ENCODE measurements at places on chromosomes 6 and 20. TPM values are rescaled to one million over a fixed set of nuclear protein-coding genes. Genes with fewer than 3 reads are reported as not detected.

DNA sequence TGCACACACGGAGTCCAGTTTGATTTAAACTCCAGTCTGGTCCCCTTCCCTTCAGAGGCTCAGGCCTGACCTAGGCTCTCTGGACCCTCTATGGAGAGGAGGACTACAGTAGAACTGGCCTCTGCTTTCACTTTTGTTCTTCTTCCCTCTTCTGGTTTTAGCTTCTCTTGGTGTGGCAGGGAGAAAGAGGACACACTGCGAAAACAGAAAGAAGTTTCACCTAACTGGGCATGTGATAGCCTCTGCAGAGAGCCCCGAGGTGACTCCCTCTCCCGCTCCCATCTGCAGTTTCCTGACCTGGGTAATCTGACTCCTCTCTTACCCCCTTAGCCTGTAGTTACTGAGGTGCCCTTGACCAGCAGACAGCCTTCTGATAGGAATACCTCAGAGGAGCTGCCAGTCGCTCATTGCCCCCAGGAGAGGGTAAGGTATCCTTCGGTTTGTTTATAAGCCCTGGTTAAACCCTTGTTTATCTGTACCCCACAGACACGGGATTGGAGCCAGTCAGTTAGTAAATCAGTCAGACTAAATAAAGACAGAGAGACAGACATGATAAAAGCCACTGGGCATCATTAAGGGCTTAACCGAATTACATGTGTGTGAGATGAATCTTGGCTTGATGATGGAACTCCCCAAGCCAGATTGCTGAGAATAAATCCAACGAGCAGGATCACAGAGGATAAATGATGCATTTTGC, 12.0 kb upstream of the DTNBP1 start:
- DNase-seq: no peak

DNA sequence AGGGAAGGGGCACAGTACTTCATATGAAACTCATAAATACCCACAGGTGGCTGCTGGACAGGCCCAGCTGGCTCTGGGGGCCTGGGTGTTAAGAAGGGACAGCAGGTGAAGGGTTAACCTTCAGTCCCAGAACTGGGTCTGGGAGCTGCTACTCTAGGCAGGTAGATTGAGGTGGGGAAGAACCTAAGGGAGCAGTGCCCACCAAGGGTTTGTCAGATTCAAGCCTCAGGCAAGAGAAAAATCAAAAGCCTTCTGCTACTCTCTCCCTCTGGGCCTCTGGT, 5.6 kb downstream of the RPL10A start:
- no peak for DNase-seq

GRCh38 chr6:156563714-156564113, 213.5 kb upstream of the ARID1B start:
- no peak for DNase-seq

DNA sequence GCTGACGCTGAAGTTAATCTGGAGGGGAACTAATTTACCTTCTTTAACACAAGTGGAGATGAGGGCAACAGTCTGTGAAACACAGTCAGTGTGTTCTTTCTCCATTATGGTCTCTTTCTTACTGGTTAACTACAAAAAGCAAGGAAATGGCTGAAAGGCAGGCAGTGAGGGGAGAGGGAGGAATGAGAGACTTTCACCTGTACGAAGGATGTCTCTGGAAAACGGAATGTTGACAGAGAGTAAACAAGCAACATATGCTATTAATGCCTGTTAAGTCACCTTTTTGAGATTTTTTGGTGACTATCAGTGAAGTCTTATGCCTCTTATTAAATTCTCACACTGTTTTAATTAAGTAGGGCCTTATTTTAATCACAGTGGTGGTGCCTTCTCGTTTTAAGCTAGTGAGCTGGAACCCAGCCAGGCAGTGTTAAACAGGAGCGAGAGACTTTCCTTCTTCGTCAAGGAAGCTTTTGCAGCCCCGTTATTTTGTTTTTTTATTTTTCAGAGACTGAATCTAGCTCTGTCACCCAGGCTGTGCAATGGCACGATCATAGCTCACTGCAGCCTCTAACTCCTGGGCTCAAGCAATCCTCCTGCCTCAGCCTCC, 165.6 kb downstream of the ATXN1 start:
- DNase-seq: no peak

DNA sequence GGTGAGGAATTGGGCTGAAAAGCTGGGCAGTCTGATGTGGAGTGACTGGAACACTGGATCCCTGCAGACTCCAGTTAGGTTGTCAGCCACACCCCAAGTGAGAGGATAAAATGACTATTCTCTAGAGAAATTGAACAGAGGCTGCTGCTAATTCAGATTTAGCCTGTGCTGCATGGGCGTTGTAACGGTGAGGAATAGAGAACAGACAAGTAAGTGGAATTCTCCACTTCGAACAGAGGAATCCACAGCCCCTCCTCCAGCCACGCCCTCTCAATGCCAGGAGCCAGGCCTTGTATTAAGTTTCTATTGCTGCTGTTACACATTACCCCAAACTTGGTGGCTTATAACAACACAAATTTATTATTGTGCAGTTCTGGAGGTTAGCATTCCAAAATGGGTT, 109.3 kb downstream of the CFAP61 start:
- DNase-seq: no peak

GRCh38 chr6:168706471-168707177, 265.6 kb downstream of the SMOC2 start:
- no peak for DNase-seq

- DNase-seq: no peak
These were observed 16.4 kb upstream of the SPO11 start for GRCh38 chr20:57313230-57313629.

- peak; percentile 10 for DNase-seq
These were observed 27.8 kb upstream of the SRPK1 start for GRCh38 chr6:35948725-35949124.

GRCh38 chr20:10171864-10172751, 46.5 kb upstream of the SNAP25 start:
- DNase-seq: peak; percentile 38

DNA sequence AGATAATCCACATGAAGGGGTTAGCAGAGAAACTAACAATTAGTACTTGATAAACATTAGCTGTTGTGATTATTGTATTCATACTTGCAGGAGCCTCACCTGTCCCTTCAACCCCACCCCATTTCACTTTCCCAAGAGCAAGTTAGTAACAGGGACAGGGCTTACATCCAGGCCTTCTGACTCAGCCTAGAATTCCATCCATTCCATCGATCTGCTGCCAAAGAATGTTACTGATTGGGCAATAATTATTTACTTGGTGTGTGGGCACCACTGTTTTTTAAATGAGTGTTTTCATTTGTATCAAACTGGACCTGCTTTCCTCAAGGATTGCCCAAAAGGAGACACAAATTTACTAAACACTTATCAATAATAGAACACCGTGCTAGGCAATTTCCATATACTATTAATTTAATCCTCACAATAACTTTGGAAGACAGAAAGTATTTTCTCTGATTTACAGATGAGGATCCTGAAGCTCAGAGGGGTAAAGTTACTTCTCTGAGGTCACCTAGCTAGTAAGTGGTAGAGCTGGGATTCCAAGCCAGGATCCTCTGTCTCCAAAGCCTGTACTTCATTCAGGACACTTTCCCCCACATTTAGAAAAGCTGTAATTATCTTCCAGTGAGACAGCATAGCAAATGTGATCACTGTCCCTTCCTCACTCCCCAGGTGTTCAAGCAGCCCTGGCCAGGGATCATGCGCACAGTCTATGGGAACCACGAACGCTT, 32.8 kb downstream of the GSS start:
- peak; percentile 25 for DNase-seq

- DNase-seq: peak; percentile 44
These were observed 172.4 kb downstream of the ADGB start for GRCh38 chr6:146770965-146771735.

- DNase-seq: peak; percentile 75
These were observed at the start of gene GNAS for GRCh38 chr20:58852543-58853271. GNAS (plus strand) TSS chr20:58852716.

GRCh38 chr6:133957227-133957626, 4.2 kb downstream of the TBPL1 start:
- DNase-seq: no peak

The CCN5 gene
- total RNA-seq: not detected

The PFDN4 gene
- 80.9 TPM for total RNA-seq
